Kidney capillary endothelial cell (primary cell): ENCODE measurements at places on chromosomes 3 and 15.

- DNase-seq: no peak
Measured at GRCh38 chr3:168414149-168414548, 318.4 kb upstream of the GOLIM4 start.

- DNase-seq: no peak
Measured at GRCh38 chr3:116057400-116058006, 387.8 kb downstream of the LSAMP start.

- no peak for DNase-seq
Measured at GRCh38 chr15:89217031-89217430, 4.3 kb downstream of the RLBP1 start.

- DNase-seq: no peak
Measured at GRCh38 chr15:101293122-101293521, 1.9 kb downstream of the SNRPA1 start.

DNA sequence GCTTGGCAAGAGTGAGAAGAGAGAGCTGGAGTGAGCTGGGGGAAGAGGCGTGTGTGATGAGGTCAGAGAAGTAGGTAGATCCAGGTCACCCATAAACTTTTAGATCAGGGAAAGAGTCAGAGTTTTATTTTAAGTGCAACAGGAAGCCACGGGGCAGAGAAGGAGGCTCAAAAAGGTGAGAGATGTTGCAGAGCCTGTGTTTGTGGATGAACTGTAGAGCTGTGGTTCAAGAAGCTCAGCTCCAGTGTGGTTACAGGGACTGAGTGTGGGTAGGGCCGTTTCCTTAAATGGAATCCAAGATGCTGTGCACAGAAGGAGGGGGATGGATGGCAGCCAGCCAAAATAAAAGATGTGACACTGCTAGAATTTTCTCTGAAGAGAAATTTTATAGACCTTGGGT lies 337.2 kb downstream of the SATB1 start:
- no peak for DNase-seq

GRCh38 chr3:152176241-152176640 lies 92.5 kb upstream of the MBNL1 start:
- no peak for DNase-seq

GRCh38 chr15:48590723-48591122 lies 54.8 kb downstream of the FBN1 start:
- no peak for DNase-seq

- DNase-seq: no peak
Measured at GRCh38 chr3:98038286-98038685, 3.2 kb upstream of the GABRR3 start.

GRCh38 chr3:4614070-4614469 lies 120.9 kb downstream of the ITPR1 start:
- DNase-seq: no peak

GRCh38 chr15:82047453-82048400 lies 1.9 kb upstream of the MEX3B start:
- peak; percentile 79 for DNase-seq

DNA sequence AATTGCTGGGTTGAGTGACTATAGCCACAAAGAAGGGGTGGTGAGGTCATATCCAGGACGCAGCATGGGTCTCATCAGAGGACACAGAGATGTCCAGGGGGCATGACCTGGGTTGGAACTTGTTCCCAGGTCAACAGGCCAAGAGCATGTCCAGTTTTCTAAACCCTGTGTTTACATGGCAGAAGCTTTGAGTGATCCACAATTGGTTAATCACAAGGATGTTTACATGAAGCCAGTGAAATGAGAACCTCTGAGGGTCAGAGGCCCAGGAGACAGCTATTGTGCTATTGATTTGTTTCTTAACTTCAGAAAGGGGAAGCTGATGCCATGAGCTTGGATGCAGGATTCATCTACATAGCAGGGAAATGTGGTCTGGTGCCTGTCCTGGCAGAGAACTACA lies 42.2 kb upstream of the TOPBP1 start:
- DNase-seq: no peak

DNA sequence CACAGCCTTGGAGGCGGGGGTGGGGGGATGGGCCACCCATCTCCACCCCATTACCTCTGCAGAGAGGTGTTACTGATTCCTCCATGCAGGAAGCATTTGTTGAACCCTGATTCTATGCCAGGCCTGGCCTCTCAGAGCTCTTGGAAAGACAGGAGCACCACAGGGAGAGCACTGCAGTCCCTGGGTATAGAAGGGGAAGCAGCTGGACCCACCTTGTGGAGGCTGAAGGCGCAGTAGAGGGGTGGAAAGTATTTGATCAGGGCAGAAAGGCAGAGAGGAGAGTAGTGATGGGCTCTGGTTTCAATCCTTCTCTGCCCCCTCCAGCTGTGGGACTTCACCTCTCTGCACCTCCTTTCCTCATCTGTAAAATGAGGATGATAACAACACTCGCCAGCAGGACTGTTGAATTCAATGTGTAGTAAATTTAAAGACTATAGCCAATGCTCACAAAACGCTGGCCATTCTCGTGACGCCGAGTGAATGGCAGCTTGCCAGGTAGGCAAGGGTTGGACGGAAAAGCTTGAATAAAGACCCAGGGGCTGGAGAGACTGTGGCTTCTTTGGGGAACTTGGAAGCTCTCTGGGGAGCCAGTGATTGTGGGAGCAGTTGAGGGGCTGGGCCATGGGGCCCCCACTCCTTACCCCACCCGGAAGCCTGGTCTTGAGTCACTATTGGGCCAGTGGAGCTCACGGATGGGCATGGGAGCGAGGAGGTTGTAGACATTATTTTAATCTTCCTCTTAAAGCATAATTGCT lies 8.0 kb upstream of the CCDC33 start:
- DNase-seq: no peak

- DNase-seq: no peak
Measured at GRCh38 chr15:63532307-63532744, 27.9 kb downstream of the USP3 start.

DNA sequence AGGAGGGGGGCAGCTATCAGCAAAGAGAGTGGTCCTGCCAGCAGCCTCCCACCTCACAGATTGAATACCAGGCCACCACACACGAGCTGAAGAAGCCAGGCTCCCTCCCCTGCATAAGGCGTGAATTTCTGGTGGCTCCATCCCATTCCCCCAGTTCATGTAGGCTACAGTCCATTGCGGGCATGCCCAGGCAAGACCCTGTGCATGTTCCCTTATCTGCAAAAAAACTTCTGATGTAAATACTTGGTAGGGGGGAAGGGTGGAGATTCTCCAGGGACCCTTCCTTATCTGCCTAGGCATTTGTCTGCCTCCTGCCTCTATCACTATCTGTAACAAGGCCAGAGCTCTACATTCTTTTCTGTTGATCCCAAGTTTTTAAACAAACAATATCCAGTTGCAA lies 27.6 kb upstream of the UBP1 start:
- DNase-seq: no peak

DNA sequence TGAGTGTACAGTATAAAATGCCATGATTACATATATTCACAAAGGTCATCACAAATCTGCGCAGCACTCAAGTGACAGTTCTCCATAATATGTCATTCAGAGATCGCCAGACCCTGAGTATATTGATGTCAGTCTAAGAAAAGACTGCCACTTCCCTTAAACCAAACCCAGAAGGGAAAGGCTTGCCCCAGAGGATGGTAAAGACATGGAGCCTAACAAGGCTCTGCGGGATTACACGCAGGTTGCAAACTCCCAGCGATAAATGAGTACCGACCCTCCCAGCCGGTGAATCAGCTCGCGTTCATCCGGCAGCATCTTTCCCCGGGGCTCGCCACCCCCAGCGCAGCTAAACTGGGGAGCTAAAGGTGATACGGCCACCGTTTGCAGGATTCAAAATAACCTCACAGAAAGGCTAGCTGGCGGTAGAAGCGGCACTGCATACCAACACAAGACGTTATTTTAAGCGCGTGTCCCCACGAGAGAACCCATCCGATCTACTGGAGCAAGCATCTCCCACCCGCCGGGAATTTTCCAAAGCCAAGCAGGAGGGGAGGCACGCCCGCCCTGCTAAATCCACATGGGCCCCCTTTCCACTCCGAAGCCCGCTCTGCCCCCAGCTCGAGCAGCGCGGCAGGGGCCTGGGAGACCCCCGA lies 643 bp downstream of the MYO5A start:
- DNase-seq: peak; percentile 29

- no peak for DNase-seq
Measured at GRCh38 chr3:154034797-154035330, 86.3 kb upstream of the ARHGEF26 start.

- DNase-seq: no peak
Measured at GRCh38 chr15:97729270-97729669, 231.2 kb upstream of the ARRDC4 start.

- no peak for DNase-seq
Measured at GRCh38 chr15:53297828-53298227, 461.6 kb downstream of the WDR72 start.

DNA sequence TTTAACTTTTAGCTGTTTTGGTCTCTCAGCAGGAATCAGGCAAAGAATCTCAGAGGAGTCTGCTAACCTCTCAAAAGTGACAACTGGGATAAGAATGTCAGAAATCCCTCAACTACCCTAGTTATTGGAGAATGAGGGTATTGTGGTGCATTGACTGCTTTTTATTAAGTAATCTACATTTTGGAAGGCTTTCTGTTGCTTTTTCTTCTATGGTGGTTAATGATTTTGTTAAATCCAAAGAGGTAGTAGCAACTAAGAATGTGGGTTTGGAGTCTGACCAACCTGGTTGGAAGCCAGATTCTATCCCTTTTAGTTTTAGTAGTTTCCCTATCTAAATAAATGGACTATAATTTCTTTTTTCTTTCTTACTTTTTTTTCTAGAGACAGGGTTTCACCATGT lies 94.7 kb upstream of the RNF7 start:
- no peak for DNase-seq

DNA sequence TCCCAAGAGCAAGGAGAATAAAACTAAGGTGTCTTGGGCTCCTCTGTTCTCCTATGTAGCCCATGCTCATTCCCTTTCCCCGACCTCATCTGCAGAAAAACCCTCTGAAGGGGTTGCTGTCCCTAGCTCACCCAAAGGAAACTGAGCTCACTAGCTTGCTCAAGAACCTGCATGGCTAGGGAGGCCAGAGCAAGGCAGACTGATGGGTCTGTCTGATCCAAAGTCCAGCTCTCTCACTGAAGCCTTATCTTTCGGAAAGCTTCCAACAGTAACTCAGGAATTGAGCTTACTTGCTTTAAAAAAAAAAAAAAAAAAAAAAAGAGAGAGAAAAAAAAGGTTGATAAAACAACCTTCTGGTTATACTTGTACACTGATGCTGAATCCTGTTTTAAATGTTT lies 141.4 kb upstream of the TOPAZ1 start:
- DNase-seq: no peak

DNA sequence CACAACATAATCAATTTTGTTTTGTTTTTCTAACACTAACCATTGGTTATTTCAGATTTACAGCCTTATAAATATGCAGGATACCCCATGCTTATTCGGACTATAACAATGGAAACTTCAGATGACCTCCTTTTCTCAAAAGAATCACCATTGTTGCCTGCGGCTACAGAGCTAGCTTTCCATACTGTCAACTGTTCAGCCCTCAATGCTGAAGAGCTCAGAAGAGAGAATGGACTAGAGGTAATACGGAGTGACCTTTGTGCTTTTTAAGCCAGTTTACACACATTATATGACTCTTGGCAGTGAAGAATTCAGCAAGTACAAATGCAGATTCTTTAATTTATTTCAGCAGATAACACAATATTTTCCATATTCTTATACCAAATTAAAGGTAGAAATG lies 81.8 kb downstream of the DNAJC13 start:
- no peak for DNase-seq

- no peak for DNase-seq
Measured at GRCh38 chr3:150394606-150395005, 13.5 kb upstream of the TSC22D2 start.
